NCI-H345 (cell line): ENCODE measurements at places on chromosomes 16 and 17.

- DNase-seq: no peak
These were observed 44.6 kb upstream of the ZNF750 start for GRCh38 chr17:82884341-82884969.

DNA sequence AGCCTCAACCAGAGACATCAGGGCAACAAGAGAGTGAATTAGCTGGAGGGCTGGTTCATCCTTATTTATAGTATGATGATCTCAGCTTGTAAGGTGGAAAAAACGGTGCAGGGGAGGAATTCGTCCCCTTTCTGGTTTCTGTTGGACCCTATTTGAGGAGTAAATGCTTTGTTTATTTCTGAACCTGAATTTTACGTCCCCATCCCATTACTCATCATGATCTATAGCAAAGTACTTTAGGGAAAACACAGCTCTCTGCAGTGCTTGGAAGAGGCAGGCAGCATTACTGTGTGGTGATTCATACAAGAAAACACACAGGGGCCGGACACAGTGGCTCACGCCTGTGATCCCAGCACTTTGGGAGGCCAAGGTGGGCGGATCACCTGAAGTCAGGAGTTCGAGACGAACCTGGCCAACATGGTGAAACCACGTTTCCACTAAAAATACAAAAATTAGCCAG lies 8.0 kb upstream of the VAT1L start:
- DNase-seq: no peak

DNA sequence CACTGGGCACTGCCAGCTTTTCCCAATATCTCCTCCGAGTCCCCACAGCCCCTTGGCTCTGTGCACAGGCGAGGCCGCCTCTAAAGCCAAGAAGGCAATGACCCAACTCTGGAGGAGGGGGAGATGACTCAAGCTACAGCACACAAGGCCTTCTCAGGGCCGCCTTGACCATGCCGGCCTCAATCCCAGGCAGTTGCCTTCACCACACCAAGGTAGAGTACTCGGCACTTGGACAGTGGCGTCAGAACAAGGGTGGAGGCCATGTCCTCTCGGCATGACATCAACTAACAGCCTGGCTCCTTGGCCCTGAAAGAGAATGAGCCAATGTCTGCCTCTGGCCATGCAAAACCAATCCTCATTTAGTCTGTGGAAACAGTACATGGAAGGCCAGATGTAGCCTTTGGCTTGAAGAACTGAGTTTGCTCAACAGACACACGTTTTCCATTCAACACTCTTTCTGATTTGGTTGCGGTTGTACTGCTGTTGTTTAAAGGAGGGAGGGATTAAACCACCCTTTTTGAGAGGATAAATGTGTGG lies 139.6 kb downstream of the XYLT1 start:
- no peak for DNase-seq

DNA sequence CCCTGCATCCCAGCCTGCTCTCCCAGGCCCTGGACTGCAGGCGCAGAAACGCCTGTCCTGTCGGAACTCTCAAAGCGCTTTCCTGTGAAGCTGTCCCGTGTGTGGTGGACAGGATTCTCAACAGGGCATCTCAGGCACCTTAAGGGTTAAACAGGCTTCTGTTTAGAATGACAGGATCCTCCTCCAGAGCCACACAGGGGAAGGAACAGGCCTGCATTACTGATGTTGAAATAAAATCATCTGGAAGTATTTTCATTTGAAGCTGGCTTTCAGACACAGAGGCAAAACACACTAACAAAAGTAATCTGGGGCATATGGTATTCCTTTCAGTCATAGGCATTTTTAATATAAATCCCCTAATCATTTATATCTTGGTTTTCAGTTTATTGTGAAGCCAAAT lies 7.4 kb downstream of the HS3ST3A1 start:
- no peak for DNase-seq

GRCh38 chr17:7440113-7440833 lies 961 bp downstream of the FGF11 start:
- DNase-seq: peak; percentile 21

- no peak for DNase-seq
These were observed 20.8 kb downstream of the FOXF1 start for GRCh38 chr16:86531191-86531545.

DNA sequence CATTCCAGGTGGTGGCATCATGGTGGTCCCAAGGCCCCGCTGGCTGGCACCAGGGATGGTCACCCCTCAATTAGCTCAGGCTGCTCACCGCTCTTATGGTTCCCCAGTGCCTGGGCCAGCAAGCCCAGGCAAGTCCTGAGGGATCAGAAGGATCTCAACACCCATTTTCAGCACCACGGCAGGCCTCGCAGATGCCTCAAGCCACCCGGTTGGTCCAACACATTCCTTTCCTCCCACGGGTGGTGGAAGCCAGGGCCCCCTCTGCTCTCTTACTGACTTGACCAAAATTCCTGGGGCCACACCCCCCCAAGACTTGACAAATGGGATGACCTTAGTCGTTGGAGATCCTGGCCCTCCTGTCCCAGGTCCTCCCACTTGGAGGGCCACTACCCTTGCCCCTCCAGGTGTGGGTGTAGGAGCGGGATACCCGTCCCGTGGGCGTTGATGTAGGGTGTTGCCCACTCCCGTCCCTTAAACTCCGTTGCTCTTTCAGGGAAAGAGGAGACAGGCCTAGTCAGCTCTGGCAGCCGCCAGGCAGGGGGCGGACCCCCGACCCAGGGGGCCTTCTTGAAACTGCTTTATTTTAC lies 5.9 kb downstream of the ZNF205 start:
- DNase-seq: no peak

DNA sequence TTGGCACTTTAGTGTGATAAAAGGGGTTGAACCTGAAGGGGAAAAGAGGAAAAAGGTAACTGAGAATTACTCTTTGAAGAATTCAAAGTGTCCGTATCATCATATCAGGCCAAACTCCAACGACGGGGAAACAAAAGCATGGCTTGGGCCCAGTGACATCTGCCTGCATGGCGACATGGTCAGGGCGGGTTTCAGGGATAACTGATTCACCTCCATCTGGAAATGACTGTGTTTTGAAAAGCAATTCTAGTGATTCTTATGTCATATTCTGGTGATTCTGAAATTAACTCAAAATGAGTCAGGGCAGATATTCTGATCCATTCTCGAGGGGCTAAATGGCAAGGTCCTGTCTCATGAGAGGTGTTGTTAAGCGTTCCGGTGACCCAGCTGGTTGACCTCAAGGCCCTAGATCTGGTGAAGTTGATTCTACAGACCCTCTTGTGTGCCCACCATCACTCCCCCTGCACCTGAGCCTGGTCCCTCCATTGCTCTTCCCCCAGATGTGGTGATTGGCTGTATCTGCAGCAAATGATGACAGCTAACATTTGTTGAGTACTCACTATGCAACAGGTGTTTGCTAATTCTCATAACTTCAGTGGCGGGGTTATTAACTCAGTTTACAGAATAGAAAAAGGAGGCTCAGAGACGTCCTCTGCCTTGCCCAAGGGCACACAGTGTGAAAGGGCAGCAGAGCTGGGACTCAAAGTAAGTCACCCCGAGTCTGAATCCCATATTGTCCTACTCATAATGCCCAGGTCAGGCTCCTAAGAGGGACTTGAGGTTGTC lies 251.8 kb downstream of the MAF start:
- DNase-seq: no peak

DNA sequence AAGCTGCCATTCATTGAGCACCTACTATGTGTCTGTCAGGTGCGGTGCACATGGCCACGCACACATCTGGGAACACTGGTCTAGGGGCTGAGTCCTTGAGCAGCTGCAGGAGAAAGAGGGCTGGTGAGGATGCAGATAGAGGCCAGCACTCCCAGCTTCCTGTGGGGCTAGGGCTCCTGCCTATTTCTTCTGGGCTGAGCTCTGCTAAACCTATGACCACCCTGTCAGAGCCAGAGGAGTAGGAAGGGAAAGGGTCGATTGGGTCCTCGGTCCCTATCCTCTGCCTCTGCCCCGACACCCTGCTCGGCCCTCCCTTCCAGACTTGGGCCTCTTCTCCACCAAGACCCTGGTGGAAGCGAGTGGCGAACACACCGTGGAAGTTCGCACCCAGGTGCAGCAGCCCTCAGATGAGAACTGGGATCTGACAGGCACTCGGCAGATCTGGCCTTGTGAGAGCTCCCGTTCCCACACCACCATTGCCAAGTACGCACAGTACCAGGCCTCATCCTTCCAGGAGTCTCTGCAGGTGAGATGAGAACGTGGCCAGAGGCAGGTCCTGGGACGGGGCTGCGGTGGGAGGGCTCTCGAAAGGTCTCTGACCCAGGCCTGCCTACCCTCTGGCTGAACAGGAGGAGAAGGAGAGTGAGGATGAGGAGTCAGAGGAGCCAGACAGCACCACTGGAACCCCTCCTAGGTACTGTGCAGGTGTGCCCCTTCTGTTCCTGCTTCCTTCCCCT lies 4.0 kb upstream of the TMEM88 start:
- DNase-seq: no peak

DNA sequence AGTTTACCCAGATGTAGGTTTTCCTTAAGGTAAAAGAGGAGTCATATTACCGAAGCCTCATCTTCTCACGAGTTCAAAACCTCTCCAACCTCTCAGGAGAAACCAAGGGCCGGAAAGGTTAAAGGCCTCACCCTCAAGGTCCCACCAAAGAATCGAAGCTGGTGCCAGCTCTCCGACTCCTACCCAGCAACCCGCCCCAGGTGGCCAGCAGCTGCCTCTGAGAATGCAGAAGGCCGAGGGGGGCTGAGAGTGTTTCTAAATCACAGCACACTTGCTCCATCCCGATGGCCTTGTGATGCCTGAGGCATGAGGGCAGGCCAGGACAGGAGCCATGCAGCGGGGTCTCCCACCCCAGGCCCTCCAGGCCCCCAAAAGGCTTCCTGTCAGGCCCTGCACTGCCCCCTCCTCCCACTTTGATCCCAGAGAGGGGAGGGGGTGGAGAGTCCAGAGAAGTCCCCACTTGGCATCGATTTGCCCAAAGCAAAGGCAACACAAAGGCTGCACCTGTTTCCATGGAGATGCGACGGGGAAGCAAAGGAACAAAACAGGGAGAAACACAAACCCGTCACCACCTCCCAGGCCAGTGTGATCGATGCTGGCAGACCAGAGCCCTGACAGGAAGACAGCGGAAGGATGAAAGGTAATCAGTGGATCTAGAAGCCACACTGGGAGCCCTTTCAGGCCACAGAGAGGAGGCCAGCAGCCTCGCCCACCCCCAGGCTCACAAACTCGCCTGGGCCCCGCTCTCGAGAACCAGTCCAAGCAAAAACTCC lies 39.0 kb downstream of the CUEDC1 start:
- peak; percentile 81 for DNase-seq

- DNase-seq: no peak
These were observed 13.2 kb downstream of the DDX42 start for GRCh38 chr17:63786971-63787711.

GRCh38 chr17:76082326-76083251 lies 3.6 kb downstream of the ZACN start:
- peak; percentile 46 for DNase-seq

DNA sequence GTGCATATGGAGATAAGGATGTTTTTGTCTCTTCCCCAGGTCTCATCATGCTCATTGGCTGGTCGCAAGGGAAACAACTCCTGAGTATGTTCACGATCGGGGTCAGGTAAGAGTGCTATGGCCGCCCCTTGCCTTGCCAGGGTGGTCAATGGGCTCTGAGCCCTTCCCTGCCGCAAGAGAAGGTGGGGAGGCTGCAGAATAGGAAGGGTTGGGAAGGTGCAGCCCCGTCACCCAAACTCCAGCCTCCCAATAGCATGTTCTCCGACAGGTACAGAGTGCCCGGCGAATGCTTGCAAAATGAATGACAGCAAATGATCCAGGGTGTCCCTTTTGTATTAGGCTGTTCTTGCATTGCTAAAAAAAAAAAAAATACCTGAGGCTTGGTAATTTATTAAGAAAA lies 57.4 kb downstream of the ATP2C2 start:
- DNase-seq: no peak

GRCh38 chr17:61087024-61087423 lies 312.6 kb upstream of the TBX2 start:
- DNase-seq: no peak
